Activated B cell treated with CpG ODN at 0.5 μM for 24 hours (primary cell): ENCODE measurements at places on chromosomes 3 and 15. TPM values are rescaled to one million over a fixed set of nuclear protein-coding genes. Genes with fewer than 3 reads are reported as not detected.

GRCh38 chr3:95217661-95218060, 1154.8 kb downstream of the NSUN3 start:
- H3K4me1 ChIP-seq = no peaks in the 10 kb centered on the region
- no peaks in the 10 kb centered on the region for H3K36me3 ChIP-seq
- no peak overlapping the region for H3K27ac ChIP-seq

GRCh38 chr3:169147238-169148008, 516.1 kb downstream of the MECOM start:
- DNase-seq = peak; percentile 14
- no peaks in the 10 kb centered on the region for H3K36me3 ChIP-seq
- H3K27me3 ChIP-seq = peaks cover 56% of the 10 kb centered on the region
- H3K4me3 ChIP-seq = peak overlapping the region; percentile 55
- H3K27ac ChIP-seq = no peak overlapping the region
- peaks cover 23% of the 10 kb centered on the region for H3K4me1 ChIP-seq

DNA sequence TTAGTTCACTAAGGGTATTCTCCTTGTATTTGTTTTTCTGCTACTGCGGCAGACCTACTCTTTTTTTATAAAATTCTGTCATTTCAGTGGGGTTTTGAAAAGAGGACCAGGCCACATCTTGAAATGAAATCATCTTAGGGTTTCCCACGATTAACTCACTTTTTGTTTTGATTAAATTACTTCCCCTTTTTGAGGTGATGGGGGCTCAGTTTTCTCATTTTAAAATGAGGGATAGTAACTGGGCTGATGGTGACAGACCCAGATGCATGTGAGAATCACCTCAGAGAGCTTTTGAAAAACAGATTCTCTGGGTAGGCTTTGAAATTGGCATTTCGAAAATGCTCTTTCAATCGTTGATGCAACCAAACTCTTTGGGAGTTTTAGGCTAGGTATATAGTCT, 24.2 kb downstream of the UBE2Q2 start:
- no peak for DNase-seq
- H3K4me3 ChIP-seq = peak overlapping the region; percentile 75
- H3K27ac ChIP-seq = peak overlapping the region; percentile 95
- H3K27me3 ChIP-seq = no peaks in the 10 kb centered on the region

- no peaks in the 10 kb centered on the region for H3K4me1 ChIP-seq
- no peak for DNase-seq
- peaks cover 5% of the 10 kb centered on the region for H3K27me3 ChIP-seq
- H3K27ac ChIP-seq = no peak overlapping the region
- no peaks in the 10 kb centered on the region for H3K36me3 ChIP-seq
These were observed 13.1 kb downstream of the SLC7A14 start for GRCh38 chr3:170572665-170573253.

DNA sequence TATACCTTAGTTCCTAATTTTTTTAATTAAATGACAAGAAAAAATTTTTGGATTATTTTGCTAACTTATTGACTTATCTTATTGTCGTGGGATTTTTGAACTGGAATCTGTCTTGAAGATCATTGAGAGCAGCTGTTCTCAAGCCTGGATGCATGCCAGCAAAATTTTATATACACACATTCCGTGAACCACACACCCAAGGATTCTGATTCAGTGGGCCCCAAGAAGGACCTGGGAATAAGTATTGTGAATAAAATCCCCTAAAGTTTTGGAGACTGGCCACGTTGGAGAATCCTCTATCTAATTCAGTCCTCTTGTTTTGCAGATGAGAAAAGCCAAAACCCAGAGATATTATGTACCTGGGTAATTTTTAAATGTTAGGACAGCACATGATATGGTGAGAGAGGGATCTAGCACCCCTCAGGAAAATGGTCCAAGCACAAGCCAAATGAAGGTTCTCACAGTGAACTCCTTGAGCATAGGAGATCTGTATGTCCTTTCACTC, 55.2 kb downstream of the UNC13C start:
- no peaks in the 10 kb centered on the region for H3K36me3 ChIP-seq
- no peak overlapping the region for H3K4me3 ChIP-seq
- no peaks in the 10 kb centered on the region for H3K4me1 ChIP-seq
- H3K27ac ChIP-seq = no peak overlapping the region
- no peak for DNase-seq

- H3K4me3 ChIP-seq = no peak overlapping the region
- no peaks in the 10 kb centered on the region for H3K4me1 ChIP-seq
- DNase-seq = no peak
- H3K27me3 ChIP-seq = peaks cover 4% of the 10 kb centered on the region
- H3K36me3 ChIP-seq = no peaks in the 10 kb centered on the region
These were observed 105.1 kb downstream of the MEX3B start for GRCh38 chr15:81940467-81941451.

The PIF1 gene
- total RNA-seq = 3.3 and 5.5 TPM in 2 replicates

The SERP1 gene
- 87.2 and 88.2 TPM in 2 replicates for total RNA-seq

The CCR3 gene
- not detected in 2 replicates for total RNA-seq

The METTL6 gene
- 18.7 and 20.2 TPM in 2 replicates for total RNA-seq

The CRYGS gene
- 4.0 and 4.6 TPM in 2 replicates for total RNA-seq
